ENCODE measurements at places on chromosomes 3 and 15. TPM values are rescaled to one million over a fixed set of nuclear protein-coding genes. Genes with fewer than 3 reads are reported as not detected.

DNA sequence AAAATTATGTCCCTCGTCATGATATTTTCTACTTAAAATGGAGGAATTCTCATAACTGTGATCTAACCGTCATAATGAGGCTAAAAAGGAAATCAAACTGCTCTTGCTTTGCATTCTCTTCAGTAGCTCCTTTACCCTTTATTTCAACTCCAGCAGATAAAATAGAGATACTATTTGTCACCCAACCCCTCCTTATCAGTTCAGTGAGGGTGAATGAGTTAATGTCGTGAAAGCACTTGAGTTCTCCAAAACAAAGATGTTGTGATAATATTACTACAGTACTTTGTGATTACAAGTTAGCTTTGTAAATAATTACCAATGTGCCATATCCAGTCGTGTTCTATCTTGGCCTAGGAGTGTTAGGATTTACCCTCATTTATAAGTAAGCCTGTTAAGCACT lies 63.4 kb upstream of the ANKRD28 start:
- DNase-seq = no peak

DNA sequence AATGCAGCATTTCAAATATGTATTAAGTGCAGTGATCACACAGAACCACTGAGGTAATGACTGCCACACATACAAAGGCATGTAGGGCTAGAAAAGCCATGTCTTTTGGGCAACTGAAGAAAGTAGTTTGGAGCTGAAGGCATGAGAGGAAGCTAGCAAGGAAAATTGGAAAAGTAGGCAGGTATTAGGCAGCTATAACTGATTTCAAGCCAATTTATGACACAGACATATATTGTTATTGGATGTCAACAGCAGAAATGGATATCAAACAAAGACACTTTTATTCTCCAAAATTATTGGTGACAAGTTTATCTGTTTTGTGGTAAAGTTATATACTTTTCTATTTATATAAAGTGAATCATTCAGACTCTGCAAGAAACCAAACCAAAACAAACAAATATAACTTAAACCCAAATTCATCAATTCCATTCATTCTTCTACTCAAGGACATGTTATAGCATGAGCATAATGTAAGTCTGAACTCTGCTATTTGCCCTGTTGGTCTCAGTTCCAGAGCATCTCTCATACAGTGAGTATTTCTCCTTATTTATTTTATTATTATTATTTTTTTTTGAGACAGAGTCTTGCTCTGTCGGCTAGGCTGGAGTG lies 307.4 kb upstream of the COL8A1 start:
- DNase-seq = no peak

UBAP1L gene
- 1.8 TPM for total RNA-seq

- peak; percentile 2 for DNase-seq
Observed at GRCh38 chr3:196995646-196996355, 27.2 kb upstream of the PIGZ start.

FBLN2 gene
- total RNA-seq = 56.7 TPM

LRRK1 gene
- total RNA-seq = 3.0 TPM

GRCh38 chr3:117920253-117920898 lies 1114.3 kb downstream of the IGSF11 start:
- DNase-seq = no peak

DNA sequence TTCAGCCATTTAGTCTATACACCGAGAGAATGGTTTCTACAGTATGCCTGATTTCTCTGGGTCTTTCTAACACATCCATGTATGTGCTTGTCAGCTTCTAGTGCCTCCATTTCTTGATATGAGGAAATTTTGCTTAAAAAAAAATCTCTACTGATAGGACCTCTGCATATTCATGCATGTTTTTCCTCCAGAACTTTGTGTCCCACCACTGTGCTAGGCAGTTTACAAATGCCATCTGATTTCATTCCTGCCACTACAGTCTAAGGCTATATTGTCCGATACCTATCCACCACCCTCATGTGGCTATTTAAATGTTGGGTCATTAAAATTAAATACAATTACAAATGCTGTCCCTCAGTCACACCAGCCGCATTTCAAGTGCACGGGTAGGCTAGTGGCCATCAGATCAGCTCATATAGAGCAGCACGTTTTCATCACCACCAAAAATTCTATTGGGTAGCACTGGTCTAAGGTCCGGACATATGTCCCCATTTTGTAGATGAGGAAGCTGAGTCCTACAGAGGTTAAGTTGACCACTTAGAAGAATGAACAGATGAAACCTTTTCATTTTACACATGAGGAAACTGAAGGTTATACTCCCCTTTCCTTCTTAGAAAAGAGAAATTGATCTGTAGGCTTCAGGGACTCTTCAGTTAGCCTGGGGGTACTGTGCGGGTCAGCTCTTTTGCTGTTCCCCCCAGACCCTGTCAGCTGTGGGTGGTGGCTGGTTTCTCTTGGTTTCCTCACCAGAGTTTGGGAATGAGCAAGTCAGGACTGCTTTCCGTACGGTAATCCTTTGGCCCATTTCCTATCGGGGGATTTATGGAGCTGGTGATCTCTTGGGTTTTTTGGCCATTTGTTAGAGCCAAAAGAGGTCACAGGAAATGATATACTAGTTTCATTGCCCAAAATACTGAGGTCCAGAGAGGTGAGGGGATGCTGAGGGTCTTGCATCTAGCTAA lies 56.5 kb downstream of the SMAD3 start:
- DNase-seq = no peak

C3orf22 gene
- total RNA-seq = not detected

DNA sequence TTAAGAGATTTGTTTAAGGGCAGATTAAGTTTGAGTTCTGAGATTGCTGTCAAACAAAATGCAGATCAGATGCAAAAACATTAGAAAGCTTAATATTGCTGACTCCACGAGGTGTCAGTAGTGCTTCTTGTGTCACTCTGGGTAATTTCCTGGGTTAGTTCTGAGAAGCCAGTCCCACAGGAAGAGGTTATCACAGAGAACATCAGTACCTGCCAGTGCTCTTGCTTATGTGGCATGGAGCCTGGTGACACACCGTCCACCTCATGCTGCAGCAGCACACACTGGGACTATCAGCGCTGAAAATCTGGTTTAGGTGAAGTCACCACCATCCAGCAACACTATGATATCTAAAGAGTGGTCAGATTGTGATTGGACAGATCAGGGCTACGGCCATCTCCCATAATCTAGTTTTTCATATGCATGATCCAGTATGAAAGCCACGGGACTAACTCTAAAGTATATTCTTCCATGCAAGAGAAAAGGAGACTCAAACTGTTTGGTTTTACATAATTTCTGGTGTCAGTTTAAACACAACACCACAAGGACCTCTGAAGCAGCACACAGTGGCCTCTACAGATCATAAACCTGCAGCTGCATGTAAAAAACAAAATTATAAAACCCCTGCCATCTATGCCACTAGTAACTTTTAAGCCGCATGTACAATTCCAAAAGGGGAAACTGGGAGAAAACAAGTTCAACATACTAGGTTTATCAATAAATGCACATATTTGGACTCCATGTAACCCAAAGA lies 36.1 kb upstream of the MYO5C start:
- DNase-seq = no peak

DNA sequence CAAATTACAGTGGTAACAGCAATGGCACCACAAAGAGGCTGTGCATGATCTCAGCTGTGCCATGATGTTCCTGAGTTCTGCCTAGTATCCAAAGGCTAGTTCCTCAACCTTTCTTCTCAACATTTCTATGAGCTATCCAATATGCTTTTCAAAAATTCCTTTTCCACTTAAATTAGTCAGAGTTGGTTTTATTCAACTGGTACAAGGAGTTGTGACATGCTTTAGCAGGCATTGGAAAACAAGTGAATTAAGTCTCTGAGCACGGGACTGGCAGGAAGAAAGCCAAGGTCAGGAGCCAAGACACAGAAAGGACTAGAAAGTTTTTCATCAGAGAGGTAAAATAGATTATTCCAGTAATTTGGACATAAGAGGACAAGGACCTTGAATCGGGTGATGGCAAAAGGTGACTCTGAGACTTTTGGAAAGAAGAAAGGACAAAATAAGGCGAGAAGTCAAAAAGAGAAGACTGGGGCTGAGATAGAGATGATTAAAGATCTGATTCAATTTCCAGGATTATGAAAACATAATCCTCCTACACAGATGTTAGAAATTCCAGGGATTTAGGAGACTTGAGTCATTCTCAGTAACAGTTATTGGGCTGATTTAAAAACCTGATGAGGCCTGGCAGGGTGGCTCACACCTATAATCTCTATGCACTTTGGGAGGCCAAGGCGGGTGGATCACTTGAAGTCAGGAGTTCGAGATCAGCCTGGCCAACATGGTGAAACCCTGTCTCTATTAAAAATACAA lies 36.1 kb downstream of the PBRM1 start:
- no peak for DNase-seq

DNA sequence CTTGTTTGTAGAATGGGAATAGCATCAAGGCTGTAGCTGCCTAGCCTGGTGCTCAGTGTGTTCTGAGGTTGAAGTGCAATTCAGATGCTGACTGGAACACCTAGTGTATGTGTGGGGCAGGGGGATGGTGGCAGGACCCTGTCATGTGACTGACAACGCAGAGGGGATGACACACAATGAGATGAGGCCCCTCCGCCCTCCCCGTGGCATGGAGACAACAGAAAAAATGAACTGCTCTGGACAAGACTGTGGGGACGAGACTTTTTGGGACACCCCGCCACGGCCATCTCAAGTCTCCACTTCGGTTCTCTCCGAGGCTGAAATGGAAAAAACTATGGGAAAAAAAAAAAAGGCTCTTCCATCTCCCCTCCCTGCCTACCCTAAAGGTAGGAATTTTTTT lies 10.4 kb upstream of the SEC13 start:
- no peak for DNase-seq

DNA sequence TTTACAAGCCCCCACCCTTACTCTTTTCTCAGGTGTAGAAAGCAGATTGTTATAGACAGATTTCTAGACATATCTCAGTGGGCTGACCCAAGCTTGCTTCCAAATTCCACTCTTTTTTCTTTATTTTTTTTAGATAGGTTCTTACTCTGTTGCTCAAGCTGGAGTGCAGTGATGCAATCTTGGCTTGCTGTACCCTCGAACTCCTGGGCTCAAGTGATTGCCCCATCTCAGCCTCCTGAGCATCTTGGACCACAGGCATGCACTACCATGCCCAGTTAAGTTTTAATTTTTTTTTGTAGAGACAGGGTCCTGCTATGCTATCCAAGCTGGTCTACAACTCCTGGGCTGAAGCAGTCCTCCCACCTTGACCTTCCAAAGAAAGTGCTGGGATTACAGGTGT lies 53.5 kb upstream of the ADAMTS9 start:
- DNase-seq = no peak

- no peak for DNase-seq
Observed at GRCh38 chr15:65757256-65757655, 34.8 kb downstream of the DENND4A start.

GRCh38 chr15:98719137-98719740 lies 70.9 kb downstream of the IGF1R start:
- DNase-seq = no peak

- DNase-seq = no peak
Observed at GRCh38 chr3:185024966-185025365, 127.9 kb downstream of the C3orf70 start.

- DNase-seq = no peak
Observed at GRCh38 chr3:54120657-54121413, 1.5 kb upstream of the CACNA2D3 start.

RFX7 gene
- total RNA-seq = 8.9 TPM

GRCh38 chr3:107710851-107711250 lies 188.1 kb downstream of the BBX start:
- DNase-seq = peak; percentile 44

SLC22A13 gene
- total RNA-seq = not detected

GRCh38 chr15:58419803-58420524 lies 11.8 kb upstream of the LIPC start:
- DNase-seq = no peak

DNA sequence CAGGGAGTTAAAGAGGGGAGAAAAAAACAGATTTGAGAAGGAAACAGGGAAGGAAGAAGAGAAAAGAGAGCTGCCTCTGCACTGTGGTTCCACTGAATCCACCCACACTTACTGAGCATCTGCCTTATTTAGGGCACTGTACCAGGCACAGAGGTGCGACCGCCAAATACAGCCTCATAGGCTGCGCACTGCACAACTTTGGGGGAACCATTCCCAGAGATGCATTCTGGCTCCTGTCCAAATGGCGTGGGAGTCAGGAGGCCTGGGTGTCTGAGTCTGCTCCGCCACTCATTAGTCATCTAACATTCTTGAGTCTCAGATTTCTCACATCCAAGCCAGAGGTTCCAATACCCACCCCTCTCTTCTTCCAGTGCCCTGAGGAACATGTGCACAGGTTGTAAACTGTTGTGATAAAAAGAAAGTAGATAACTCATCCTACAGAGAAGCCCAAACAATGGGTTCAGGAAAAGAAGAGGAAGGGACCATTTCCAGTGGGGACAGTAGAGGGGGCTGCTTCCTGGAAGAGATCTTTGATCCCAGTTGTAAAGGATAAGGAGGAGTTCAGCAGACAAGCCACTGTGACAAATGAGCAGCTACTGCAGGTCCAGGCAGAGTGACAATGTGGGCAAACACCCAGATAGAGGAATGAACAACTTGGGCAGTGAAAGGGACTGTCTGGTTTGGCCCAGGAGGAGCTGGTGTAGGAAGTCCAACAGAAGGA lies 254.6 kb downstream of the UACA start:
- DNase-seq = no peak

DNA sequence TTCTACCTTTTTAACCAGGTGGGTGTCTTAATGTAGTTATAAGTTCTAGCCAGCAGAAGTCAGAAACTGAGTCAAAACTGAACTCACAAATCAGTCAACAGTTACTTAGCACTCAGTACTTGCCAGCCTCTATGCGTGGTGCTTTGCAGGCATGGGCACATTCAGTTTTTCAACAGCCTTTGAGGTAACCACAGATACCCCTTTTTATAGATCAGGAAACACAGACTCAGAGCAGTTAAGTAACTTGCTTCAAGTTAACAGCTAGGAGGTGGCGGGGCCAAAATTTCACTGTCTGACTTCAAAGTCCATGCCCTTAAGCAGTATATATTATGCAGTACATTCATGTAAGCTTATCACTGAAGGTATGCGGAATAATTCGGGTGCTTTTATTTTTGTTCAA lies 139.4 kb downstream of the FHIT start:
- no peak for DNase-seq

ONECUT1 gene
- not detected for total RNA-seq

- no peak for DNase-seq
Observed at GRCh38 chr3:138936741-138937689, 9.9 kb downstream of the FOXL2 start.

SLC22A14 gene
- total RNA-seq = not detected

DNA sequence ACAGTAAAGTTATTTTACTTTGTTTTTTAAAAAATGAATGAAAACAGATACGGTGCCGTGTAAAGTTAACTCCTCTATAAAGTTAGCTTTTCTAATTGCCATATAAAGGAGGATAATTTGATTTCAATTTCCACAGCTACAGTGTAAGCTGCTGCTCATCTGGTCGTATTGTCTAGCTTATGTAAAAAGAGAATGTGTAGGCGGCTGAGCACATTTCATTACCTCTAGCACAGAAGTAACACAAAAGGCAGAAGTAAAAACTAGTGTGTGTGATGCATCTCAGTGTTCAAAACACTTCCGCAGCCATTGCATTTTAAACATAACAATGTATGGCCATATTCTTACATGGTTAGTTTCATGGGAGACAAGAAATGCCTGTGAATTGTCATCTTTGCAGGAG lies 105.0 kb upstream of the P2RY1 start:
- DNase-seq = no peak
